ENCODE measurements at places on chromosomes 3 and 15.

GRCh38 chr15:66564136-66565041 lies 1.4 kb downstream of the LCTL start:
- no peak for DNase-seq

- no peak for DNase-seq
Observed at GRCh38 chr15:70101459-70102113, 3.9 kb upstream of the TLE3 start.

DNA sequence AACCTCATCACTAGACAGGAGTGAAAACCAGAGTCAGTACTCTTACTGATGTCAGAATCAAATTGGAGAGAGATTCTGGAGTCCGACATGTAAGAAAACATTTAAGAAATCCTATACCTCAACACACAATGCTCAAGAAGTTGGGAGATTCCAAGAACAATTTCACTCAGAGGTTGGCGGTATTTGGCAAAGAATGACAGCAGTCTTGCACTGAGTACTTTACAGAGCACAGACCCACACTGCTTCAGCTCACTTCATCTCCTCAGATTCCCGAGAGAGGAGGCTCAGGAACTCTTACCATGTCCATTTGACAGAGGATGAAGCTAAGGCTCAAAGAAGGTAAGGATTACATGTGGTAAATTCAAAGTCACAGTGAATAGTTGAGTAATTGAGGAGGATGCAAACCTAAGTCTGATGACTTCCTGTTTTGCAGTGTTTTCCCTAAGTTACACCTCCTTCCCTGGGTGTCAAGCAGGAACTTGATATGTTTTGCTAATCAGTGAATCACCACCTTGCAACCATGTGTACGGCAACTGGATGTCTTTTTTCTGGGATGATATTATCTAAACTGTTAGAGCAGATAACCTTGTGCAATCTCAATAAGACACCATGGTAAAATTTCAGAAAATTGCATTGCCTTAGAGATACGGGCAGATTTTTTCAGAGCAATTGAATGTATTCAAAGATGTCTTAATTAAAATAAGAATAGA lies 61.3 kb upstream of the MME start:
- no peak for DNase-seq

DNA sequence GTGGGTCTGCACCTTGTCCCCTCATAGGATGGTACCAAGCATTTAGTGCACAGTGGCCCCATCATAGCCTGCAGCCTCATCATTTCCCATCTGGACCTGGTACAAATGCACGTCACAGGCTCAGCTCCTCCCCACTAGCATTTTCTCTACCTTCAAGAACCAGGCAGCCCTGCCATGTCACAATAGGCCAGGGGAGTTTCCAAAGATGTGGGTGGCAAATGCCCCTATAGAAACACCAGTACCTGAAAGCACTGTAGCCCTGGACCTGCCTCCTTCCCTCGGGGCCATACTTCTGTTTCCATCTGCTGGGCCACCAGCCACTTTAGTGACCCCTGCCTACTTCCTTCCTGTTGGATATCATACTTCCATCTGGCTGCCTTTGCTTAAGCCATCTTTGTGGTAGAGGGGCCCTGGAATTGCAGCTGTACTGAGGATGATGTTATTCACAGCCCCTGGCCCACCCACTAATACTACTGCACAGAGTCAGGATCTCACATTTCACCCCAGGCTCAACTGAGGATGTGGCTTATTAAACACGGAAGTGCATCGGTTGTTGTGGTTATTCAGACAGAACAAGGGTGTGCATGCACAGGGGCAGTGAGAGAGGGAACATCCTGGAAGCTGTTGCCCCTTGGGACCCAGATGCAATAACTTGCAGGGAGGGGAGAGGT lies 3.8 kb downstream of the TCTA start:
- no peak for DNase-seq

- DNase-seq: no peak
Observed at GRCh38 chr3:75115695-75116094, 501.2 kb upstream of the CNTN3 start.

- DNase-seq: peak; percentile 89
Observed at GRCh38 chr15:72203507-72203837, 5.9 kb upstream of the GRAMD2A start.

Measured in putamen (tissue), 1 donor.